KBM-7 (cell line): ENCODE measurements at places on chromosomes 7 and 10.
A peak's percentile ranks its signal among the peaks of the same experiment; 100 is the strongest.

DNA sequence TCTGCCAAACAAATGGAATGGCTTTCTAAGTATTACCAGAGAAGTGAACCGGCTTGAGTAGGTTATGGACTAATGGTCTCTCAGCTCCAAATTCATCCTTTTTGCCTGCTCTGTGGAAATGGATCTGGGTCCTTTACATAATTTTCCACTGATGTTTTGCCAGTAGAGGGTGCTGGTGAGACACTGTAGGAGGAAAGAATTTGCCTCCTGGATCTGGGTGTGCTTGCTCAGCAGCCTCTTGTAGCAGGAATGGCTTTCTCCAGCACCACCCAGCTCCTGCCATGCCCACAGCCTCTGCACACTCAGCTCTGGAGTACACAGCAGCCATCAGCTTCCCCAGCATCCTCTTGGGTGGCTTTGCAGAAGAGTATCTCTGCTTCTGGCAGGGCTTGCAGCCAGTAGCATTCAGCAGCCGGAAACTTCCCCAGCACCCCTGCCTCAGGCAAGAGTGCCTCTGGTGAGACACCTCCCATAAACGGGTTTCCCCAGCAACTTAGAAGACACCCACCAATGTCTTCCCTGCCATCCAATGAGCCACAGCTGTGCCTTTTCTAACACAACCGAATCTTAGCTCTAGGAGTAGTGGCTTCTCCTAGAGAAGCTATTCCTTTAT, 235.0 kb upstream of the PLPP4 start:
- DNase-seq, result peak; percentile 53

DNA sequence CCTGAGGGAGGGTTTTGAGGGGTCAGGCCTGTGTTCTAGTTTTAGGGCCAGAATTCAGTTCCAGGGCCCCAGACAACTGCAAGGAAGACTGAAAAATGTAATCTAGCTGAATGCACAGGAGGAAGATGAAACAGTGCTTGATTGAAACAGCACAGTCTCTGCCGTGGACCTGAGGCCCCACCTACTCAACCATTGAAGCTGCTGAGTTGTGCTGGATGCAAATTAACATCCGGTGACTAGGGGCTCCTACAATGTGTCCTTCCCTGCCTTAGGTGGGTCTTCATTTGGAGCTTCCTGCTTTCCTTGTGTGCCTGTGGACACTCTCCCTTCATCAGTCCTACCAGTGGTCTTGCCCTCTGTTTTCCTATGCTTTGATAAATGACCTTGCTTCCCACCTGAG, 5.7 kb downstream of the GLRX3 start:
- no peak for DNase-seq

GRCh38 chr7:21565614-21566013, 22.8 kb downstream of the DNAH11 start:
- DNase-seq, result no peak

DNA sequence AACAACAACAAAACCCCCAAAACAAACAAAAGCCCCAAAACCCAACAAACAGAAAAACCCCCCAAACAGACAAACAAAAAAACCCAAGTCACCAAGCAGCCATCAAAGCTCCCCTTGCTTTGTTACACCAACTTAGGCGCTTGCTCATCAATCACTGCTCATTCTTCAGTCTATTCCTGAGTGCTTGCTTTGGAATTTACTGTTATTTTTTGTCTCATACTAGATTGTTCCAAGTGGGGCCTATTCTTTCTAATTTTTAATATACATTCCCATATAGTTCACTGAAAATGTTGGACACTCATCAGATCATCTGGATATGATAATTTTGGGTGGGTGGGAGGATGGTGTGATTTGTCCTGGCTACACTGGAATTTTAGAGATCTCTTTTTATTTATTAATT, 126.0 kb upstream of the JCAD start:
- DNase-seq, result no peak

DNA sequence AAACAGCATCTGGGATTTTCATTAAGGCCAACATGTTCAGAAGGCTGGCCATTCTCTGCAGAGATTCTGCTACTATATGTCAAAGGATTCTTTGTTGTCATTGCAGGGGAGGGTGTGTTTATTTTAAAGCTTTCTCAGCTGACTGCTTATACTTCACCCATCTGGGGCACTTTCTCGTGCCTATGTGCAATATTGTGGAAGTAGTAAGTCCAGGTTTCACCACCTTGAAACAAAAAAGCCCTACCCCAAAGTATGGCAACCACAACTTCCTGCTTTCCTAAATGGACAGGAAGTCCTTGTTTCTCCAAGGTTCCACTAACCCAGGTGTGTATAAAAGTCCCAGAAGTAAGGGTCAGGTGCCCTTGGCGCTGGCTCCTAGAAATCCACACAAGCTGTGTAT, 58.7 kb upstream of the COL1A2 start:
- no peak for DNase-seq
